ENCODE measurements at places on chromosomes 16 and 17.

GRCh38 chr17:17071531-17072360, 29.5 kb downstream of the MPRIP start:
- DNase-seq = no peak

GRCh38 chr16:82229800-82230619, 60.0 kb upstream of the MPHOSPH6 start:
- DNase-seq = peak; percentile 22

GRCh38 chr16:28187595-28188004, 24.2 kb downstream of the XPO6 start:
- no peak for DNase-seq

- no peak for DNase-seq
These were observed 147.1 kb downstream of the IRF8 start for GRCh38 chr16:86046026-86046425.

GRCh38 chr17:48814504-48814903, 2.5 kb downstream of the TTLL6 start:
- DNase-seq = peak; percentile 19

DNA sequence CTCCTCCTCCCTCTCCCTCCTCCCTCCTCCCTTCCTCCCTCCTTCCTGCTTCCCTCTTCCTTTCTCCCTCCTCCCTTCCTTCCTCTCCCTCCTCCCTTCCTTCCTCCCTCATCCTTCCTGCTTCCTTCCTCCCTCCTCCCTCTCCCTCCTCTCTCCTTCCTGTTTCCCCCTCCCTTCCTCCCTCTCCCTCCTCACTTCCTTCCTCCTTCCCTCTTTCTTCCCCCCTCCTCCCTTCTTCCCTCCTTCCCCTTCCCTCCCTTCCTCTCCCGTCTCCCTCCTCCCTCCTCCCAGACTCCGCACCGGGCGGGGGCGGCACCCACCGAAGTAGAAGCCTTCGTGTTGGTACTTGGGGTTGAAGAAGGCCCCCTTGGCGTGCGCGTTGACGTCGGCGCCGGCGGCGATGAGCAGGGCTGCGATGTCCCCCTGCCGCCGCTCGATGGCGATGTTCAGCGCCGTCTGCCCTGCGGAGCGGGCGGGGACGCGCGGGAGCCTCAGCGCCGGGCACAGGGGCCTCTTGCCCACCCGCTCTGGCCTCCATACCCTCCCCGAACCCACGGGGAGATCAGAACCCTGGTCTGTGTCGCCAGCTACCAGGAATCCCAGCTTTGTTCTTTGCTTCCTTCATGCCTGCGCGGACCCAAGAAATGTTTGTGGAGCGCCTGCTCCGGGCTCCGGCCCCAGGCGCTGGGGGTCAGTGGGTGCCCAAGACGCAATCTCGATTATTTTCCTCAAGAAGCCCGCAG, 22.2 kb downstream of the TRPV3 start:
- peak; percentile 4 for DNase-seq

DNA sequence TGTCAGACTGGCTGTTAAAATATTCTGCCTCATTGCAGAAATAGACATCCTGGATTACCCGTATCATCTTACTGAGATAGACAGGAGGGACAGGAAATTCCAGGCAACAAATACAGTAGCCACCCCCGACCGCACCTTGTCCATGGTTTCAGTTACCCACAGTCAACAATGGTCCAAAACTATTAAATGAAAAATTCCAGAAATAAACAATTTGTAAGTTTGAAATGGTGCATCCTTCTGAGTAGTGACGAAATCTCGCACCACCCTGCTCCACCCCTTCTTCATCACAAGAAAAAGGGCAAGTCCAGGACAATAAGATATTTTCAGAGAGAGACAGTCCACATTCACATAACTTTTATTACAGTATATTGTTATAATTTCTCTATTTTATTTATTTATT, 23.6 kb upstream of the PRSS54 start:
- DNase-seq = no peak

- DNase-seq = no peak
These were observed 19.0 kb upstream of the LHX1 start for GRCh38 chr17:36918211-36918691.

DNA sequence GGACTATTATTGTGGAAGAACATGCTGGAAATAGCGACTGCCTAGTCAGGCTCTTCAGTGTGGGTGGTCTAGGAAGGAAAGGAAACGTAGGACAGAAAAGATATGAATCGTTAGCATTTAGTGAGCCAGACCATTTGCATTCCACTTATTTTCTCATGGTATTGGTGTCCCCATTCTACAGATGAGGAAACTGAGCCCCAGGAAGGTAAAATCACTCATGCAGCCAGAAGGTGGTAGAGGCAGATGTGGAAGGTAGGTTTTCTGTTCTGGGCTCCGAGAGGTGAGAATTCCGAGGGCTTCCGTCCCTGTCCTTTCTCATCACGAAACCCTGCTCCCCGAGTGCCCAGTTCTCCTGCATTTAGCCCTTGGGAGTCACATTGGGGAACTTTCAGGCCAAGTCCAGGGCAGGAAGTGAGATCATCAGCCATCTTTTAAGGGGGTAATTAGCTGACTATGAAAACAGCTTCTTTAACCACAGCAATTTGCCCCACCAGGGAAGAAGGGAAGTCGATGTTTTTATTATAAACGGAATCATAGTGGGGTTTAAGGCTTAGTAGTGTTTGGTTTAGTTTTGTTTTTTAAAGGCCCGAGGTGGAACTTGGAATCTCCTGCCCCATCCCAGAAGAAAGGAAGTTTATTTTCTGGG, 110.7 kb upstream of the IRX3 start:
- no peak for DNase-seq

DNA sequence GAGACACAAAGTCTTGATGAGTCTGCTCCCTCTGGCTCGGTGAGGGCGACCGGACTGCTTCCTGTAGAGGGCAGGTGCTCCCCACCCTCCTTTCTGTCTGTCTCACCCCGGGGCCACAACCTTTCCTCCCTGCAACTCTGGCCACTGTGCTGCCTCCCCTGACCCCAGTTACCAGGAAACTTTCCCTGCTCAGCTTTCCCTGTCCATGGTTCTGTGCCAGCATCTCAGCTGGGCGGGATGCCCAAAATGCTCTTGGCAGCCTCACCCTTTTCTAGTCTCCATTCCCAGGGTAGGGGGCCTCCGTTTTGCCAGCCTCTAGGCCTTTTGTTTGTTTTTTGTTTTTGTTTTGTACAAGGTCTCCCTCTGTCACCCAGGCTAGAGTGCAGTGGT, 1.4 kb downstream of the PLD2 start:
- no peak for DNase-seq

- DNase-seq = no peak
These were observed 15.2 kb downstream of the ZFHX3 start for GRCh38 chr16:73032541-73033270.

GRCh38 chr17:37676115-37676925, 33.1 kb upstream of the DDX52 start:
- no peak for DNase-seq

DNA sequence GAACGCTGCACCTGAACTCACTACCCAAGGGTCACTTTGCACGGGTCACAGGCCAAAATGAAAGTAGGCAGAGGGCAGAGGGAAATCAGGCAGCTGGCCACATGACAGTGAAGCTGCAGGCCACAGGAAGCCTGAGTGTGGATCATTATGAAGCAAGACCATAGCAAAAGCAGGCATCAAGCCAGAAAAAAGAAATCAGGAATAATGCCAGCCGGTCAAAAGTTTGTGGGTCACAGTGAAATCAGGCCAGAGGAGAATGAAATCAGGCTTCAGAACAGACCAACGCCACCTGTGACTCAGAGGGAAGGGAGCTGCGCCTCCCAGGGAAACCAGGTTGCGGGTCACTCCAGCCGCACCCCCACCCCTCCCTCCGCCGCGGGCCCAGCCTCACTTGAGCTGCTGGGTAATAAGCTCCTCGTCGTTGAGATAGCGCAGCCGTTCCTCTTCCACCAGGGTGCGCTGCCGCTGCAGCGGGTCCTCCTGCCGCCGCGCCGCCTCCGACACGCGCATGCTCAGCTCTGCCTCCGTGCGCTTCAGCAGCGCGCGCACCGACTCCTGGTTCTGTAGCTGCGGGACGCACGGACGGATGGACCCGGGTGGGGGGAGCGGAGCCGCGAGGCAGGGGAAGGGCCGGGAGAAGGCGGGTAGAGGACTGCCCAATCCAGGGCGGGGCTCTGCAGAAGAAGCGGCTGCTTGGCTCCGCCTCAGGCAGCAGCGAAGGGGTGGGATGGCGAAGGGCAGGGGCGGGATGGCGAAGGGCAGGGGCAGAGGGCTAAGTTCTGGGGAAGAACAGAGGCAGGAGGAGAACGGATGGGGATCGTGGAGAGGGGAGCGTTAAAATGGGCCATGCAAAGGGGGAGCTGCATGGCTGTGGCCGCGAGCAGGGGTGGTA, 47.7 kb downstream of the SRCIN1 start:
- DNase-seq = peak; percentile 76

DNA sequence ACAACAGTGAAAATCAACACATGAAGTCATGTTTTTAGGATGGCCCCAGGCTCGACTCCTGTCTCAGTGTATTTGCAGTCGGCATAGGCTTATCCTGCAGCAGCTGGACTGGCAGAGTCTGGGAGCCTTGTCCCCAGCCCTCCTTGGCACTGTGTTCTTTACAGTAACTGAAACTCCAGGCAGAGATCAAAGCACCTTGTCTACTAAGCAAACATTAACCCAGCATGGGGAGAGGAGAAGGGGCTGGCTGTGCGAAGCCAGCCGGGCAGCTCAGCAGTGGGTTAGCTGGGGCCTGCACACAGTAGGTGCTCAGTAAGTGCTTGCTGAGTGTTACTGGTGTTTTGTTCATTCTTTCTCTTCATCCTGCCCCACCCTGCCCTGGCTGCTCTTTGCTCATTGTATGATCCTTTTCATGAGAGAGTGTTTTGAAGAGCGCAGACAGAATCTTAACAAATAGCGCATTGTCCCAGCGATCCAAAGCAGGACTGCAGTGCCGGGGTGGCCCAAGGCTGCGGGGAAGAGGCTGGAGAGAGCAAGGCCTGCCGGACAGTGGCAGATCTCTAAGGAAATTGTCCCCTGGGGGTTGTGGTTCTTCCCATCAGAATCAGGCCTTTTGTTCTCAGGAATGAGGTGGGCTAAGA, 23.5 kb upstream of the ITGB4 start:
- no peak for DNase-seq

GRCh38 chr16:23082161-23082788, 67.0 kb downstream of the USP31 start:
- DNase-seq = no peak

DNA sequence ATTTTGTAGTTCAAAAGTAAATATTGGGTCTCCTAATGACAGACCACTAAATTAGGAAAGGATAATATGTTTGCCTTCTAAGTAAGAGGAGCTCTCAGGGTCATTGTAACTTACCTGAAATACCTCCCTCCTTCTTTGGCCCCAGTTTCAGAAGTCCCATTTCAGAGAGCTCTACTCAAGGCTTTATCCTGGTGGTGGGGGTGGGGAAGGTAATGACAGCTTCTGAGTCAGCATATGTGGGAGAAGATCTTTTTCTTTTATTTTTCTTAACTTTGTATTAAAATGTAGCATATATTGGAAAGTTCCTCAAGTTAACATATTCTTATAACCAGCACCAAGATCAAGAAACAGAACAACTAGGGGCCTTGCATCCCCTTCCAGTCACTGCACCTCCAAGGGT, 16.9 kb upstream of the GINS3 start:
- no peak for DNase-seq

Measured in stimulated activated CD8-positive, alpha-beta memory T cell treated with anti-CD3 and anti-CD28 coated beads, Interleukin-4, amount 100 ng/mL, for 4 hours (primary cell).